Fibroblast of lung (primary cell): ENCODE measurements at places on chromosomes 5 and 9. TPM values are rescaled to one million over a fixed set of nuclear protein-coding genes. Genes with fewer than 3 reads are reported as not detected.
A peak's percentile ranks its signal among the peaks of the same experiment; 100 is the strongest.

The DOCK8 gene
- total RNA-seq = under 0.01 TPM in 2 replicates

The RNF20 gene
- 29.6 and 34.2 TPM in 2 replicates for total RNA-seq

The WDR41 gene
- 125 and 161 TPM in 2 replicates for total RNA-seq

The OMD gene
- total RNA-seq = under 0.01 and 0.17 TPM in 2 replicates

The CHSY3 gene
- total RNA-seq = 0.99 and 1.3 TPM in 2 replicates

DNA sequence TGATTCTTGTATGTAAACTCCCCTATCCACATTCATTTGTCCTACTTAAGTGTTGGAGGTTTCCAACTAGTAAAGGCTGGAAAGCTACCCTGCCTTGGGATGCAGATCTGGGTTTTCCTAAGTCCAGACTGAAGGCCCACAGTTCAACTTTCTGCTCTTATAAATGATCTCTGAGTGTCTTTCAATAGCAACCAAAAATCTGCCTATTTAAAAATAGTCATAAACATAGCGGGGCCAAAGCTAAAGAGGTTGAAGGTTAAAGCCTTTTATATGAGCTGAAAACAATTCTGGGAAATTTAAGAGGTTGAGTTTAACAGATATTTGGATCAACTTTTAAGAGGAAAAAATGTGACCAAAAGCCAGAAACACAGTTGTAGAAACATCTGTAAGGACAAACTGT is 87.2 kb downstream of the NTRK2 start:
- no peaks in the 10 kb centered on the region for H3K36me3 ChIP-seq
- H3K4me1 ChIP-seq = peaks cover 7% of the 10 kb centered on the region
- H3K27me3 ChIP-seq = no peaks in the 10 kb centered on the region
- no peak for DNase-seq
- no peak overlapping the region for H3K4me3 ChIP-seq
- H3K27ac ChIP-seq = no peak overlapping the region

GRCh38 chr9:8158574-8158973 is 359.0 kb upstream of the DMAC1 start:
- DNase-seq = no peak
- H3K27ac ChIP-seq = no peak overlapping the region
- no peak overlapping the region for H3K4me3 ChIP-seq
- H3K36me3 ChIP-seq = no peaks in the 10 kb centered on the region
- no peaks in the 10 kb centered on the region for H3K27me3 ChIP-seq

GRCh38 chr5:147913786-147914185 is 7.4 kb upstream of the C5orf46 start:
- H3K4me3 ChIP-seq = no peak overlapping the region
- H3K4me1 ChIP-seq = no peaks in the 10 kb centered on the region
- peak; percentile 61 for DNase-seq
- no peak overlapping the region for H3K27ac ChIP-seq
- H3K27me3 ChIP-seq = no peaks in the 10 kb centered on the region
- no peaks in the 10 kb centered on the region for H3K36me3 ChIP-seq

- no peak overlapping the region for H3K4me3 ChIP-seq
- H3K27me3 ChIP-seq = no peaks in the 10 kb centered on the region
- no peaks in the 10 kb centered on the region for H3K36me3 ChIP-seq
- no peak overlapping the region for H3K27ac ChIP-seq
- peaks cover 4% of the 10 kb centered on the region for H3K4me1 ChIP-seq
Observed at GRCh38 chr5:157710882-157711281, 20.3 kb upstream of the THG1L start.

GRCh38 chr5:148290271-148291195 is 21.7 kb upstream of the SPINK7 start:
- no peaks in the 10 kb centered on the region for H3K4me1 ChIP-seq
- no peak overlapping the region for H3K4me3 ChIP-seq
